Stimulated activated naive CD8-positive, alpha-beta T cell treated with anti-CD3 and anti-CD28 coated beads, Interleukin-15, amount 100 ng/mL, for 72 hours (primary cell): ENCODE measurements at places on chromosomes 11 and 22.

DNA sequence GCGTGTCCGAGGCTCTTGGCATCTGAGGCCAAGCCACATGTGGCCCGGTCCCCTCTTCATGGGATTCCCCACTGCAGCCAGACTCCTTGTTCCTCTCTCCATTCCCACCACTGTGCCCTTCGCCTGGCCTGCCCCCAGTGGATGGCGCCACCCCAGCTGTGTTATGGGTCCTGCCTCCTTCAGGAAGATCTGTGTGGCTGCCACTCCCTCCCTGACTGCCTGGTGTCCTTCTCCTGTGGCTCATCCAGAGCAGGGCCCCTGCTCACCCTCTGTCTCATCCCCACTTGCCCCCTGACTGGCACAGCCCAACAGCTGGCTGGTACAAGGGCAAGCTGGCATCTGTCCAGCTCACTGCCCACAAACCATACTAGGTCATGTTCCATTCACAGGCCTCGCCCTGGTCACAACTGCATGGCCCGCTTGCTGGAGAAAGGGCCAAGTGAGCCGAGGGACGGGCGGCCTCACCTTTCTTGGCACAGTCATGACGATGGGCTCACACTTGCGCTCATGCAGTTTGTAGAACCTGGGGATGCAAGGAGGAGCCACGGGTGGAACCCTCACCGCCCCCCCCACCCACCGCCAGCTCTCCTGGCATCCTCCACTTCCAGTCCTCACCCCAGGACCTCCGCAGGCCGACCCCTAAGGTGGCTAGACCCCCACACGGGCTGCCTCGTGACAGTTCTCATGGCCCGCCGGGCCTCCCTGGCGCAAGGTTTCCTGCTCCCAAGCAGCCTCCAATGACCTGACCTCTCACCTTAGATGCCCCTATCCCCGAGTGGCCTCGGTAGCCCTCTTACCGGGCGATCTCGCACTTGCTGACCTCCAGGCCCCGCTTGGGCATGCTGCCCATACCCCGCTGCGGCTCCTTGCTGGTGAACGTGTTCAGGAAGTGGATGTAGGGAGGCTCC is 2.1 kb upstream of the PTPRCAP start:
- peak; percentile 45 for DNase-seq

DNA sequence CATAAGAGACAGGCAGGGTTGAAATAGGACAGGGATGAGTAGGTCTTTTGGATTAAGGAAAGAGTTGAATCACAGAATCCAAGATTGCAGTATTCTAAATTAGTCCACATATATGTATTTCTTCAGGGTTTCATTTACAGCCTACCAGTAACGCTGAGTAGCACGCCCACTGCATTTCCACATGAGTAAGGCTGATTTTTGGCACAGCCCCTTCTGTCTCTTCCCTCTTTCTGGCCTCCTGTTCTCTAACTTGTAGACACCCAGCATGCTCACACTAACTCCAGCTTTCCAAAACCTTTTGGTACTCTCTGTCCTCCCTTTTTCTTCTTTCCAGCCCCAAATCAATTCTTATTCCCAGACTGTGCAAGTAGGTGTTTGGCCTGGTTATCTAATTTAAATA is 3.7 kb upstream of the SIK2 start:
- DNase-seq, result no peak

GRCh38 chr11:59501931-59502330 is 1.4 kb upstream of the OR4D11 start:
- DNase-seq, result no peak

GRCh38 chr11:133323354-133323753 is 208.9 kb downstream of the OPCML start:
- no peak for DNase-seq

DNA sequence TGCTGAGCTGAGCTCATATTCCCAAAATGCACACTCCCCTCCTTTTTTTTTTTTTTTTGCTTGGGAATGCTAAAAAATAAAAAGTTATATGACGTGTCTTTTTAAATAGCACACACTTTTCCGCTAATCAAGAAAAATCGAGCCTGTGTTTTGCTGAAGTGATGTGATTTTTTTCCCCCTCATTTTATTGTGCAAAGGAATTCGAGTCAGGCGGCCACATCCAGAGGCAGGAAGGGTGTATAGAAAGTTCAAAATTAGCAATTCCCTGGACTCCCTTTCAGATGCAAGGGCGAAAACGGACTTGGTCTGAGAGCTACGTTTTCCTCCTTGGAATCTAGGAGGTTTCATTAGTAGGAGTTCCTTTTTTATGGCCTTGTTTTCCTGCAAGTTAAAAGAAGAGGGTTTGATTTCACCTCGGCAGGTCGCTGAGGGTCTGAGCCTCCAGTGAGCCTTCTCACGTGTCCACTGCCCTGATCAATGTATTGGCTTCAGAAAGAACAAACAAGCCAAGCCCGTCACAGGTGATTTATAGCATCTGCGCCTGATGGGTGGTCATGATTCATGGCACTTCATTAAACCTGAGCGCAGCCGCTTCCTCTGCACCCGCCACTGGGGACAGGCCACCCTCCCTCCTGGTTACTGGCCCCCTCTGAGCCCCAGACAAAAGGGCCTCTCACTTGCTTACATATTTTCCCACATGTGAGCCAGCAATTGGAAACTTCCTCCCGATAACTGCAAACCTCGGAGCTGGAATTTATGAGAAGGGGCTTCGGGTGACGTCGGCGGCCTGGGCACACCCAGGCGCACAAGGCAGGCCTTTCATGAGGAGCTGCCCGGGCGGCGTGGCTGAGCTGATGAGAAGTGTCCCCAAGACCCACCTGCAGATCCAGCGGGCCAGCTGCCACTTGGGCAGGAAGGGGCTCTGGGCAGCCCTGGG is 64.4 kb upstream of the LINC01488 start:
- no peak for DNase-seq

- DNase-seq, result no peak
These were observed 33.0 kb upstream of the XBP1 start for GRCh38 chr22:28833276-28833923.

DNA sequence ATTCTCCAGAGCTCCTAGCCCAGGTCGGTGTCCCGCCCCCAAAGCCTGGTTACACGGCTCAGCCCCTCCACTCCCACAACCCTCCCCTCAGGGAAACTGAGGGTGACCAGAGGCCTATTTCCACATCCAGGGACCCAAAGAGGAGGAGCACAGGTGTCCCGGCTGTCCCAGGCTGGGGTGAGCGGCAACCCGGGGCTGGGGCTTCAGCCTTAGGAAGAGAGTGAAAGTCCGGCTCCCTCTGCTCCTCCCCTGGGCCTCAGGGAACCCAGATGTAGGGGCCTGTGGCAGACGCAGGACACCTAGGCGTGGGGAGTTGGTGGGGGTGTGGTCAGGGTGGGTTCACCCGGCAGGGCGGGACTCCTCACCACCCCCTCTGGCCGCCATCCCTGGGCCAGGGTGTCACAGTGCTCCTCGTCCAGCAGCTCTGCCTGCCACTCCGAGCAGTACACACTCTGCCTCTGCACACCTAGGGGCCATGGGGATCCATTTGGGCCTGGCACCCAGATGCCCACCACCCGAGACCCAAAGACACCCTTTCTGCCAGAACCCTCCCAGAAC is 63.1 kb downstream of the ARFGAP3 start:
- DNase-seq, result no peak

- DNase-seq, result no peak
These were observed 12.8 kb downstream of the ZMAT5 start for GRCh38 chr22:29753808-29754657.

GRCh38 chr11:85823816-85824215 is 12.9 kb upstream of the SYTL2 start:
- peak; percentile 74 for DNase-seq

GRCh38 chr11:57798905-57799559 is 37.4 kb downstream of the CTNND1 start:
- DNase-seq, result no peak

DNA sequence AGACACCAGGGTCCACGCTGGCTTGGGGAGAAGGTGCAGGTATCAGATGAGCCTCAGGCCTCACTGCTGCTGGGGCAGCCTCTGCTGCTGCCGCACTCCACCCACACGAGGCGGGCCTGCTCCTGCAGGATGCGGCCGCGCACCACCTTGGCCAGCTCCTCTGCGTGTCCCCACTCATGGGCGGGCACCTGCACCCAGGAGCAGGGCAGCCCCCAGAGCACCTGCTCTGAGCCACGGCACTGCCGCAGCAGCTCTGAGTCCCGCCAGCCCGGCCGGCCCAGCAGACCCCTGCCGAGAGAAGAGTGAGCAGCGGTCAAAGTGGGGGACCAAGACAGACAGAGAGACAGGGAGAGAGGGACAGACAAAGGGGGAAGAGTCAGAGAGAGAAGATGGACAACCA is 4.9 kb upstream of the MFNG start:
- no peak for DNase-seq

DNA sequence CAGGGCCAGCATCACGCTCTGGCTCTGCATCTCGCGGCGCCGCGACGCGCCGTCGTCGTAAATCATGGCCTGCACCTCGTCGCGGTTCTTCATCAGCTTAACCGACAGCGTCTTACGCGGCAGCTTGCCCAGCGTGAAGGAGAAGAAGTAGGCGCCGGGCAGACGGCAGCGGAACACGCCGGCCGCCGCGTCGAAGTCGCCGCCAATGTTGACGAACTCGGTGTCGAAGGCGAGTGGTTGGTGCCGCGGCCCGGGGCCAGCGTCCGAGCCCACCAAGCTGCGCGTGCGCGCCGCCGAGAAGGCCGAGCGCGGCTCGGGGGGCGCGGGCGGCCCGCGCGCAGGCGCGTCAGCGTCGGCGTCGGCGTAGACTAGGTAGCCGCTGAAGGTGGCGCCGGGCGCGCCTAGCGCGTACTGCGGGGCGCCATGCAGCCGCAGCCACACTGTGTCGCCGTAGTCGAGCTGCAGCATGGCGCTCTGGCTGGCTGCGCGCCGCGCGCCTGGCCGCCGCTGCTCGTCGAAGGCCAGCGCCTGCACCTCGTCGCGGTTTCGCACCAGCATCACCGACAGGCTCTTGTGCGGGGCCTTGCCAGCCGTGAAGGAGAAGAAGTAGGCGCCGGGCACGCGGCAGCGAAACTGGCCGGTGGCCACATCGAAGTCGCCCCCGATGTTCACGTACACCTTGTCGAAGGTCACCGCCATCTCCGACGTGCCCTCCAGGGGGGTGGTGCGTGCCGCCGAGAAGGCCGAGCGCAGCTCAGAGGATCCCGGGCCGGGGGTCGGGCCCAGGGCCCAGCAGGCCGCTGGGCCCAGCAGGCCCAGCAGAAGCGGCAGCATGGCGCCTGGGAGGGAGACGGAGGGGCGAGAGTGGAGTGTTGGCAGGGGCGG is 3.7 kb downstream of the FAM180B start:
- no peak for DNase-seq
